Transverse colon (tissue), 4 donors: ENCODE measurements at places on chromosomes 4 and X. TPM values are rescaled to one million over a fixed set of nuclear protein-coding genes. Genes with fewer than 3 reads are reported as not detected.

The DMRTC1 gene
- total RNA-seq, result not detected

The ITM2A gene
- 11.7 TPM for total RNA-seq

GRCh38 chr4:180665481-180665880, 1577.7 kb upstream of the TENM3 start:
- H3K27ac ChIP-seq, result no peak overlapping the region
- no peak for DNase-seq
- no peaks in the 10 kb centered on the region for H3K4me1 ChIP-seq
- H3K27me3 ChIP-seq, result no peaks in the 10 kb centered on the region

DNA sequence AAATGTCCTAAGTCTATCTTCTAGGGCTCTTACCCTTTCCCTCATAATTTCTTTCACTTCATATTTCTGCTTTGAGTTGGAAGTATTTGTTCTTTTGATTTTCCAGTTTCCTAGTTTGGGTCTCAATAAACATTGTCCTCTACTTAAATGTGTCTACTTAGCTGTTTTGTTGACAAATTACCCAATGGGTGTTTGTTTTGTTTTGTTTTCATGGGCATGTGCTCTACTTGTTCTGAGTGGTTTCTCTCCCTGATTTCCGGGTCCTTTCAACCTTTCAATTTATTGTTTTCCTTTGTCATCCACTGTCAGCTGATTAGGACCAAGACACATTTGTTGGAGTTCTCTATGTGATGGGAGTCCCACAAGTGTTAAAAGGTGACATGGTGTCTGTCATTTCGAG, 1181.4 kb downstream of the RPA4 start:
- DNase-seq, result no peak
- H3K4me3 ChIP-seq, result no peak overlapping the region
- H3K27ac ChIP-seq, result no peak overlapping the region
- H3K27me3 ChIP-seq, result no peaks in the 10 kb centered on the region

DNA sequence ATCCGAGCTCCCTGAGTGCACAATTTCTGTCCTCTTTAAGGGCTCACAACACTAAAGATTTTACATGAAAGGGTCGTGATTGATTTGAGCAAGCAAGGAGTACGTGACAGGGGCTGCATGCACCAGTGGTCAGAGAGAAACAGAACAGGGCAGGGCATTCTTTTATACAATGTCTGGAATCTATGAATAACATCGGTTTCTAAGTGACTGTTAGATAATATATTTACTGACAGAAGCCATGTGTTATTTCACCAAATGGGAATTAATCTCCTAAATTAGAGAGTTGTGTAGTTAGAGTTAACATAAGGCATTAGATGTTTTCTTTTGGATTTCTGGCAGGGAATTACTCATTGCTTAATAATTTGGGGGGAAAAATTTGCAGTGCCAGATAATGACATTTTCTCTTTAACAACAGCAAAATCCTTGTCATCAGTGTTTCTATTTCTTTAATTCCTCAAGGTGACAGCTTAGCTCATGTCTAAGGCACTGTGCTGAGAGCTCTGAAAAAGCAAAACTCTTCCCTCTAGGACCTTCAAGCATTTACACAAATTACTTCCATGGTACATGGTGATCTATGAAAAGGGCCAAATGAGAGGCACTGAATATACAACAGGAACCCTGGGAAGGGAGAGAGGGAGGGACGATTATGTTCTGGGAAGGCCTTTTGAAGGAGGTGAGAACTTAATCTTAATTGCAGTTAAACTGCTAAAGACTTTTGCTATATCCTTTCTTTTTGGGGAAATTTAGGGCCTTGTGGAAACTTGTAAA, 145.0 kb downstream of the RTL3 start:
- no peaks in the 10 kb centered on the region for H3K27me3 ChIP-seq
- no peak for DNase-seq
- no peaks in the 10 kb centered on the region for H3K36me3 ChIP-seq

- no peak for DNase-seq
- no peak overlapping the region for H3K27ac ChIP-seq
- H3K4me1 ChIP-seq, result no peaks in the 10 kb centered on the region
- H3K27me3 ChIP-seq, result no peaks in the 10 kb centered on the region
Measured at GRCh38 chr4:182245541-182246215, 2.5 kb downstream of the TENM3 start.

DNA sequence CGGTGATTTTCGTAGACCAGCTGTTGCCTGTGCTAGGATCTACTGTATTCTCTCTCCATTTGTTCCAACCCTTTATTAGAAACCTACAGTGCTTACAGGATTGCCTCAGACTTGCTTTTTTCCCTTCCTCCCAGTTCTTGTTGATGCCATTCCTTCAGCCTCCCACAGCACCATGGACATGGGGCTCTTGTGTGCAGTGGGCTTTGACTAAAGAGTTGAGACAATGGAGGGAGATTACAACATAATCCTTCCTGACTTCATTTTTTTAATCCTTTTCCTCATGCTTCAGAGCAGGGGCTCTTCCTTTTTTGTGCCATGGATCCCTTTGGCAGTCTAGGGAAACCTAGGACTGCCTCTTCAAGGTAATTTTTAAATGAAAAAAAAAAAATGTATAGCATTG, 92.1 kb downstream of the BMPR1B start:
- no peaks in the 10 kb centered on the region for H3K4me1 ChIP-seq
- H3K27ac ChIP-seq, result no peak overlapping the region
- no peaks in the 10 kb centered on the region for H3K27me3 ChIP-seq
- no peaks in the 10 kb centered on the region for H3K36me3 ChIP-seq
- DNase-seq, result no peak
- no peak overlapping the region for H3K4me3 ChIP-seq

- H3K36me3 ChIP-seq, result no peaks in the 10 kb centered on the region
- DNase-seq, result no peak
- H3K27ac ChIP-seq, result peak overlapping the region; percentile 60
- no peak overlapping the region for H3K4me3 ChIP-seq
Measured at GRCh38 chr4:113446019-113446418, 315.5 kb downstream of the CAMK2D start.

DNA sequence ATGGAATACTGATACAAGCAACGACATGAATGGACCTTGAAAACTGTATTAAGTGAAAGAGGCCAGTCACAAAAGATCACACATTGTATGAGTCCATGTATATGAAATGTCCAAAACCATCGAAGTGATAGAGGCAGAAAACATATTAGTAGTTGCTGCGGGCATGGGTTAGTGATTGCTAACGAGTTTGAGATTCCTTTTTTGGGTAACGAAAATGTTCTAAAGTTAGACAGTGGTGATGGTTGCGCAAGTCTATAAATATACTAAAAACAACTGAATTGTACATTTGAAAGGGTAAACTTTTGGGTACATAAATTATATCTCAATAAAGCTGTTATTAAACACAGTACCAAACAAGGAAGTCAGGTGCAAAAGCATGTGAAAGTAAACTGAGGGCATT, 234.5 kb downstream of the FBXW7 start:
- H3K4me3 ChIP-seq, result no peak overlapping the region
- H3K27me3 ChIP-seq, result no peaks in the 10 kb centered on the region
- H3K27ac ChIP-seq, result no peak overlapping the region
- H3K4me1 ChIP-seq, result no peaks in the 10 kb centered on the region
- no peak for DNase-seq

DNA sequence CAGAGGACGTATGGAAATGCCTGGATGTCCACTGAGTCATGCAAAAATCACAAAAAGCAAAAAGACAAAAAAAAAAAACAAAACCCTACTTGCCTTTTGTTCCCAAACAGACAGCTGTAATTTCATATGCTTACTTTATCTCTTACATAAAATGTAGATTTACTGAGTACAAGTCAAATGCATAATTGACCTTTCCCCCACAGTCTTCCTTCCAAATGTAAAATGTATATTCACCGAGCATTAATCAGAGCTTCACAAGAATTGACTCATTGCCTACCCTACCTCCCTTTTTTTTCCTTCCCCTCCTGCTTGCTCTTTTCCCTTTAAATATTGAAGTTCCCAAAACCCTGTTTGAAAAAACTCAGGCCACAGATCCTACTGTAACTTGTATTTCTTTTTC, 32.5 kb upstream of the TMPRSS11B start:
- H3K36me3 ChIP-seq, result no peaks in the 10 kb centered on the region
- no peaks in the 10 kb centered on the region for H3K4me1 ChIP-seq
- DNase-seq, result no peak
- H3K27me3 ChIP-seq, result no peaks in the 10 kb centered on the region
- no peak overlapping the region for H3K27ac ChIP-seq

DNA sequence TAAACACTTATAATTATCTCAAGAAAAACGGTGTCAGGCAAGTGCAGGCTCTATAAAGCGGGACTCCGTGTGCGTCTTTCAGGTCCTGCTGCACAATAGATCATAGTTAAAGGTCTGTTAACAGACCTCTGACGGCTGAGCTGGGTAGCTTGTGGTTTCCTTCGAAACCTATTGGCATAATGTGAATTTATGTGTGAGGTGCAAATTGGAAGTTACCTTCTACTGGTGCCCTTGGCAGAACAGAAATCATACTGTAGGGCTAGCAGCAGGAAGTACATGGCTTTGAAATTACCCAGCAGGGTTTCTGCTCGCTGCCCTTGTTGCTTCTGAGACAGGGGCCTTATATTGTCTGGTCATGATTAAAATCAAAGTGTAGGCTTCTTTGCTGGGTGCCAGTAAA, 216.4 kb upstream of the HAND2 start:
- H3K4me3 ChIP-seq, result no peak overlapping the region
- no peaks in the 10 kb centered on the region for H3K36me3 ChIP-seq

DNA sequence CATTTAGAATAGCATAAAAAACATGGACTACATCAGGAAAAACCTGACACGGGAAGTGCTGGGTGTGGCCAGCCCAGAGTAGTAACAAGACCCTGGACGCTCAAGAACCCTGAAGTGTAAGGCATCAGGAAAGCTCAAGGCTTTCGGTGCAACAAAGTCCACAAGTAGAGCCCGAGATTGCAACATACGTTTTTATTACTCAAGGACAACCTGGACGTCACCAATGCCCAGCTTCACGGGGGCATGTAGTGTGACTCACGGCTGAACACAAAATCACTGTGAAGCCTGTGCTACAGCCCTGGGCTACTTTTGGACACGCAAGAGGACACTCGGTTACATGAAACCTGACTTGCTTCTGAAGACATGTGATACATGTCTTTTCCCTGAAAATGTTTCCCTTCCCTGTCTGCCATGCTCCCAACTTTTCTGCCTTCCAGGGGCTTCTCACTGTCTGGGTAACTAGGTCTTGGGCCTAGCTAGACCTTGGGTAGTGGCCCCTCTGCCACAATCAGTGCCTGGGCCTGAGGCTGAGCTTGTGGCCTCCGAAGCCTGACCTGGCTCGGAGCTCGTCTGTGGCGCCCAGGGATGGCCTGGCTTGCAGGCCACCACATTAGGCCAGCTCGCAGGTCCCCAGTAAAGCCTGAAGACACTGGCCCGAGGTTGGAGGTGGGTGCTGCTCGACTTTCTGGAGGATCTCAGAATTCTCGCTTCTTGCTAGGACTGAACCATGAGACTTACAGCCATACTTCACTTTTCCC, 9.2 kb downstream of the IRAK1 start:
- no peaks in the 10 kb centered on the region for H3K36me3 ChIP-seq
- DNase-seq, result no peak
- no peak overlapping the region for H3K27ac ChIP-seq
- H3K4me1 ChIP-seq, result no peaks in the 10 kb centered on the region
- no peak overlapping the region for H3K4me3 ChIP-seq
- H3K27me3 ChIP-seq, result no peaks in the 10 kb centered on the region

DNA sequence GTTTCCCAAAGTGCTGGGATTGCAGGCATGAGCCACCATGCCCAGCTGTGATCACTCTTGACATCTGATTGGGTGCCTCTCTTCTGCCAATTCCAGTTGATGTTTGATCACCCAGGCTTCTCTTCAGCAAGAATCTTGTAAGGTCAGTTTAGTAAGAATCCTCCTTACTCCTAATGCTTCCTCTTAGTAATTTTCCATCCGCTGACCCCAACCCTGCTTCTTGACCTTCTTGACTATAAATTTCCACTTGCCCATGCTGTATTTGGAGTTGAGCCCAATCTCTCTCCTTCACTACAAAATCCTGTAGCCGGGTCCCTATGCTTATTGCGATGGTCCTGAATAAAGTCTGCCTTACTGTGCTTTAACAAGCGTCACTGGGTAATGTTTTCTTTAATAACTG, 75.4 kb downstream of the DDIT4L start:
- H3K27ac ChIP-seq, result no peak overlapping the region
- no peak overlapping the region for H3K4me3 ChIP-seq
- no peak for DNase-seq
- H3K36me3 ChIP-seq, result no peaks in the 10 kb centered on the region

DNA sequence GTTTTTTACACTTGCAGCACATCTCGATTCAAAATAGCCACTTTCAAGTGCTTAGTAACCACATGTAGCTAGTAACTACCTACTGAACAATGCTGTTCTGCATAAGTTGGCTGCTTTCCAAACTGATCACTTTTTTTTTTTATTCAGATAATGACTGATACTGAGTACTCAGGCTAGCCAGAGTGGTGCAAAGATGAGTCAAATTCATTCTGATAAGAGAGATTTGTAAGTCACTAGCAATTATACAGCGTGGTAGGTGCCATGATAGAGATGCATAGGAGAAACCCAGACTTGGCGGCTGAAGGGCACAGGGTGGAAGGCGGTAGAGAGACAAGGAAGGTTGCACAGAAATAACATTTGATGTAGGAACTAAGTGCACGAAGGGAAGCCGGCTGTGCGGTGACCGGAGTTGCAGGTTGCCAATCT, 357 bp upstream of the IGBP1 start:
- H3K36me3 ChIP-seq, result no peaks in the 10 kb centered on the region
- no peak for DNase-seq
- no peaks in the 10 kb centered on the region for H3K27me3 ChIP-seq
- peaks cover 18% of the 10 kb centered on the region for H3K4me1 ChIP-seq
- peak overlapping the region; percentile 90 for H3K27ac ChIP-seq
- H3K4me3 ChIP-seq, result peak overlapping the region; percentile 60
